Natural killer cell (primary cell): ENCODE measurements at places on chromosomes 11 and 22. TPM values are rescaled to one million over a fixed set of nuclear protein-coding genes. Genes with fewer than 3 reads are reported as not detected.

The OR4C16 gene
- total RNA-seq = not detected

GRCh38 chr11:28536504-28537267 is 428.5 kb downstream of the METTL15 start:
- no peaks in the 10 kb centered on the region for H3K36me3 ChIP-seq
- no peaks in the 10 kb centered on the region for H3K27me3 ChIP-seq
- H3K4me3 ChIP-seq = no peak overlapping the region
- no peaks in the 10 kb centered on the region for H3K4me1 ChIP-seq
- DNase-seq = no peak

DNA sequence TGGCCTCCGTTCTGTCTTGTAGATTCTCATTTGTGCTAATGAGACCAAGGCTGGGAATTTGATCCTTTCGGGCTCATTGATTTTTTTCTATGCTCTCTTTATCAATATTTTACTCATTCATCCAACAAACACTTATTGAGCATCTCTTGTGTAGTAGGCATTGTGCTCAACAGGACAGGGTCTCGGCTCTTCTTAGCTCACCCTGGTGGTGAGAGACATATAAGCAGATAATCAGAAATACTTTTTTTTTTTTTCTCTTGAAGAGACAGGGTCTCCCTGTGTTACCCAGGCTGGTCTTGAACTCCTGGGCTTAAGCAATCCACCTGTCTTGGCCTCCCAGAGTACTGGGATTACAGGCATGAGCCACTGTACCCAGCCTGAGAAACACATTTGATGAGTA is 48.0 kb upstream of the SLC5A1 start:
- no peak overlapping the region for H3K4me3 ChIP-seq
- peaks cover 5% of the 10 kb centered on the region for H3K27me3 ChIP-seq
- no peaks in the 10 kb centered on the region for H3K36me3 ChIP-seq

- H3K27me3 ChIP-seq = no peaks in the 10 kb centered on the region
- no peak overlapping the region for H3K4me3 ChIP-seq
- H3K4me1 ChIP-seq = peaks cover 12% of the 10 kb centered on the region
- no peak overlapping the region for H3K27ac ChIP-seq
Observed at GRCh38 chr11:64312947-64313346, 4.4 kb downstream of the TRMT112 start.

DNA sequence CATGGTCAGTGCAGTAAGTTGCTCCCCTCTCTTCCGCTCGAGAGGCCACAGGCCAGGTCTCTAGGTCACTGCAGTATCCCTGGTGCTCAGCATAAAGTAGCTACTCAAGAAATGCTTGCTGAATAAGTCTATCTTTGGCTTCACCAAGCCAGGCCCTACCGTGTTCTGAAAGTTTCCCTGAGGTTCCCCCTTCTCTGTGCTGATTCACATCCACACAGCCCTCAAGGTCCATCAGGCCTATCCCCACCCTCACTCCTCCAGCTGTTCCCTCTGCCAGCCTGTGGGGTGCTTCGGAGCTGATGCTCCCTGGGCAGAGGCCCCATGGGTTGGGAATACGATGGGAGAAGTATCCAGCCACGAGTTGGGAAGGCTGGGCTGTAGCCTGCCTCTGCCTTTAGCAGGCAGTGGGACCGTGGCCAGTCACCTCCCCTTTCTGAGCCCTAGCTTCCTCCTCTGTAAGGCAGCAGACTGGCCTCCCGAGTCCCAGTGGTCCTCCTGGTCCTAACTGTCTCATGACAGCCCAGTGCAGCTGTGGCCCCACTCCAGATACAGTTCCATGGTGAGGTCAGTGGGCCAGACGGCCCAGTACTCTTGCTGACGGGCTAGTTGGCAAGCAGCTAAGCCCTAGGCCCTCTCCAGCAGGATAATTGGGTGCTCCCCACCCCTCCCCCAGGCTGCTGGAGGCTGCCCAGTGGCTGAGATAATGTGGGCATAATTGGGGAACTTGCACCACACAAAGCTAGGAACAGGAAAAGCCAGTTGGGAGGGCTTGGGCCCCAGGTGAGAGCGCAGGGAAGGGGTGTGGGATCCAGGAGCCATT is 48.2 kb downstream of the NECTIN1 start:
- H3K4me3 ChIP-seq = no peak overlapping the region
- peaks cover 3% of the 10 kb centered on the region for H3K27me3 ChIP-seq
- no peaks in the 10 kb centered on the region for H3K36me3 ChIP-seq
- no peak overlapping the region for H3K27ac ChIP-seq
